ENCODE measurements at places on chromosomes 6 and 20.

DNA sequence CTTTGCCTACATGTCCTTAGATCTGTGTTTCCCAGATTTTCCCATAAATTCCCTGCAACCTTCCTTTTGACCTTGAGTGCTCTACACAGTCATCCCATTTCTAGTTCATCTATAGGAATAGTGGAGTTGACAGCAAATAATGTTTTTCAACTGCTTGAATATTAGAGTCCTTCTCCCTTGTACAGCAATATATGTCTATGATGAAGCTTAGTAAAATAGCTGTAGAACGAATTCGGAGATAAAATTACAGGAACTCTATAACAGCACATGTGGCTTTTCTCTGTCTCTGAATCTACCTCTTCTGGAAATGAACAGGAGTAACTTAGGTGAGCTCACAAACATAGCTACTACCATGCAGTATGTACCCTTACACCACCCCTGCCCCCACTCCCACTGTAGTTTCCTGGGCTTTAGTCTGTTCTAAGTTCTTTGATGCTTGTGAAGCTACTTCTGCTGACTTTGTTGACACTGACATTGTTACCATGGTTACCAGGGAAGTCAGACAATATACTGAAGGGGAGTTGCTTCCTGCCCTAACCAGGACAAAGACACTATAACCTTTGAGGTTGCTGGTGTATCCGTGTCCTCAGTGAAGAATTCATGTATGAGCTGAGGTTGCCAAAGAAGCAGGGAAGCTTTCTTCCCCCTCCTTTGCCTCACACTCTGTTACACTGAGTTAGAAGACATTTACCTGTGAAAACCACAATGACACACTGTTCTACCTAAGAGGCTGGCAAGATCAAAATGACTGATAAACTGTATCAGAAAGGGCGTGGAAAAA is 35.8 kb upstream of the SHLD1 start:
- DNase-seq, result no peak

- DNase-seq, result peak; percentile 37
Measured at GRCh38 chr6:27558028-27558724, 85.3 kb upstream of the ZNF184 start.

DNA sequence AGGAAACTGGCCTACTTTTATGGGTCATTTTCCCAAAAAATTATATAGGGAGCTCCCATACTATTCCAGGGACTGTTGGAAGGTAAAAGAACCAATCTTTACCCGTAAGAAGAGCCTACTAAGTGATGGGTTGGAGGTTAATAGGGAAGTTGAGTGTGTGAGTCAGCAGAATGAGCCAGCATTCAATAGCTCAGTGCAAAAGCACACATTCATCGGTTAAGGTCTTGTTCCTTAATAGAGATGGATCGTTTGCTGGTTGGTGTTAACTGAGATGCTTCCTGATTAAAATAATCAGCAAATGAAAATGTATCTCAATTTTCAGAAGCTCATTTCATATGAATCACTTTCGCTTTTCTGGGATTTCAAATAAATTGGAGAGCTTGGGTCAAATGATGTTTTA is 115.3 kb upstream of the MRPS10 start:
- DNase-seq, result no peak

GRCh38 chr6:78487401-78487800 is 379.9 kb upstream of the IRAK1BP1 start:
- no peak for DNase-seq

- DNase-seq, result no peak
Measured at GRCh38 chr20:31573555-31574321, 31.4 kb upstream of the ID1 start.

DNA sequence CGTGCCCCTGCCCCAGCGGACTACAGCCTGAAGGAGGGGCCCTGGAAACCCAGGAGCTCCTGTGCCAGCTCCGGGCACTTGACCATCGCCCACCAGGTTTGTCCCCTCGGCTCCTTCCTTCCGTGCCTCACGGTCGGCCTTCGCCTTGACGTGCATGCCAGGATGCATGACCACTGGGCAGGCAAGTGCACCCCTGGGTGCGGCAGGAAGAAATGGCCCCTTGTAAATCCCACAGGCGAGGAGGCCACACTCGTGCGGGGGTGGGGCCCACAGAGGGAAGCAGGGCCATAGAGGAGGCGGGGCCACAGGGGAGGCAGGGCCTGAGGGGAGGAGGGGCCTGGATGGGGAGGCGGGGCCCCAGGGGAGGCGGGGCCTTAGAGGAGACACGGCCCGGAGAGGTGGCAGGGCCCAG is 81.7 kb downstream of the YTHDF1 start:
- DNase-seq, result no peak

DNA sequence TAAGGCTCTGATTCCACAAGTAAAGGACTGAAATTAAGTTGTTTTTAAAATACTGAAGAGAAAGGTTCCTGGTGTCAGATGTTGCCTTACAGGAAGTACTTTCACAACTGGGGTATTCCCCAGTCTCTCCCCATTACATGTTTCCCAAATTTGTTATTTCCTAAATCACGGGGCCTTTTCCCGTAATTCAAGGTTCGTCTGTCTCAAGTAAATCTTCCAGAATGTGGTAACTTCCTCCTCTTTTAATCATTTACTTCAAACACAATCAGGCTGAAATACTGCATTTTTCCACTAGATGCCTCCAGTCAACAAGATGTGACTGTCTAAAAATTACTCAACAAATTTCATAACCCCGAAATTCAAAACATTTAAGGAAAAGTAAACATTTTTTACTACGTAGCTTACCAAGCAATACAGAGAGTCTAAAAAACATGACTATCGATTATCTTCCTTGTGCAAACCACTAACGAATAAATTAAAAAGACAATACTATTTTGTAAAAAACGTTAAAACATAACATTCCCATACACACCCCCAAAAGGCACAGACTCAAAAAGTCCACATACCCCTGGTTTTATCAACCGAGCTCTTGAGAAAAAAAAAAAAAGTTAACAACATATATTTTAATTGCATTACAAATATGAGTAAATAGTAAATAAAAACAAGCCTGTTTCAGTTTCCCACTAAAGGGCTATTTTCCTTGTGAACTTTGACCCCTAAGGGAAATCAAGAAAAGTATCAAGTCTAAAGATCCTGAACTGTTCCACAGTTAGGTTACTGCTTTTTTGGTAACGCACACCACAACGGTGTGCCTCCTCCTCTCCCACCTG is 1.7 kb downstream of the SOD2 start:
- peak; percentile 69 for DNase-seq

DNA sequence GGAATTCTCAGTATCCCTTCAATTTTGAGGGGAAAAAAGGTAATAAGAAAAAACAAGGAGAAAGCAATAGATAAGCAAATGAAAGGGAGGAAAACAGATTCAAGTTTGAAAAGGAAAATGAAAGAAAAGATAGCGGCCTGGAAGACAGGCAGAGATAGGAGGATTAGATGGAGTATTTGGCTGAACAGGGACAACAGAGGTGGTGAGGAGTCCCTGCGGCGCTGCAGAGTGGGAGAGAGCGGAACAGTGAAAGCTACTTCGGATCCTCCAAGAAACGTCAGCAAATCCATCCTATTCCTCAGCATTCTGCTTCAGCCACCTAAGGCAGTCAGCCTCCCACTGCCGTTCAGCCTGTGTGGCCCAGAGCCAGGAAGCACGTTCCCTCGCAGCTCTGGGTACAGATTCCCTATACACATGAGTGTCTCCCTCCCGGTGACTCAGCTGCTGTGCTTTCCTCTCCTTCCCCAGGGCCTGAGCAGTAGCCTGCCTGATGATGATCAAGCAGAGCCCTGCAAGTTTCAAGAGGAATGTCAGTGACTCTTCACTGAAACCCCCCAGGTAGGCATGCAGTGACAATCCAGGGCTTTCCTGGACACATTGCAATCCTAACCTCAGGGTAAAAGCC is 43.4 kb upstream of the CDYL start:
- peak; percentile 98 for DNase-seq

DNA sequence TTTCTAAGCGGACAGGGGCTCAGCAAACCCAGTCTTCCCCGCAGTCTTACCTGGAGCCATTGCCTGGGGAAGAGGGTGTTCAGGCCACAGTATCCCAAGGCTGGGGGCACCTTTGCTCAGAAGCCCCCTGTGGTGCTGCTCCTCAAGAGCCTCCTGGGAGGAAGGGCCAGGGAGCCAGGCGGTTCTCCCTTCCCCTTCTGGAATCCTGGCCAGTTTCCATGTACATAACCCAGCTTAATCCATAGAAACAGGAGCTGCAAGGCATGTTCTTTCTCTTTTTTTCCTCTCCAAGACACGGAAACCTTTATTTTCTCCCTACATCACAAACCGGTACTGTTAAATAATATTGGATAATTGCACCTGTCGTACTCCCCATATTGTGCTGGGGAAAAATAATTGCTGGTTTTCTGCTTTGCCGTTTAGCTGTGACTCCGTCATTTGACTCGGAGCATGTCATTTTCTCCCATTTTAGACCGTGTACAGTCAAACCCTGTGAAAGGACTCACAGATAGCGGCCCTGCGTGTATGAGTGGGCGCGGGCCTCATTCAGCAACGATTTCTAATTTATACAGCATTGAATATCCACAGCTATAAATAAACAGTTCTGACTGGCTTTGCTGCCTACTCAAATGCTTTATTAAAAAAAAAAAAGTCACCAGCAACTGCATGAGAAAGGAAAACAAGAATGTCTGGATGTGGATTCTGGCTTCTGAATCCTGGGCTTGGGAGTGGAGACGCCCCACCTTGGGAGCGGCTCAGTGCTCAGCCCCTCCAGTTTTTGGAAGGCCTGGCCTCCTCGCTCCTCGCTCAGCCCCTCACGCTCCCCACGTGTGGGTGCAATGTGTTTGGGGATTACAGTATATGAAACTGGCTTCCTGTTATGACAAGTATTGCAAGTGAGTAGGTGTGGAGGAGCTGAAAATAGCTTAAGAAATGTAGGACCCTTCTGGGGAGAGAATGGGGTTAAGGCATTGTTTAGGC is 67.3 kb downstream of the ADTRP start:
- DNase-seq, result no peak
